ENCODE measurements at places on chromosomes 6 and 20.
A peak's percentile ranks its signal among the peaks of the same experiment; 100 is the strongest.

- DNase-seq, result peak; percentile 93
These were observed 126.8 kb downstream of the ALDH8A1 start for GRCh38 chr6:134822920-134823709.

- no peak for DNase-seq
These were observed 168.8 kb downstream of the TMEM200A start for GRCh38 chr6:130534627-130535026.

DNA sequence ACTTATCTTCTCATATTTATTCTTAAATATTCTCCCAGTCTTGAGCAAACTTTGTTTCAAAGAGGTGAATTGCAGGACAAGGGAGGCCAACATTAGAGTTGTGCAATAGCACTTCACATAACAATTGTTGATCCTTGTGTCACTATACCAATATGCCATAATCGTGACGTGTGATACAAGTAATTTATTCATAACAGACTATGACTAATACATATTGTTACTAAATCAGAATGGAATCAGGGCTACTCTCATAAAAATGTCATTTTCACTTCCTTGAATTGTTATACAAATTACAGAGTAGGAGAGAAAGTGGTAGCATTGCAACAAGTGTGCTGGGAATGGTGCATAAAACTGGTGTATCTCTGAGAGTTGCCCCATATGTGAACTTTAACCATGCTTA, 37.2 kb upstream of the PLCB1 start:
- DNase-seq, result peak; percentile 92

DNA sequence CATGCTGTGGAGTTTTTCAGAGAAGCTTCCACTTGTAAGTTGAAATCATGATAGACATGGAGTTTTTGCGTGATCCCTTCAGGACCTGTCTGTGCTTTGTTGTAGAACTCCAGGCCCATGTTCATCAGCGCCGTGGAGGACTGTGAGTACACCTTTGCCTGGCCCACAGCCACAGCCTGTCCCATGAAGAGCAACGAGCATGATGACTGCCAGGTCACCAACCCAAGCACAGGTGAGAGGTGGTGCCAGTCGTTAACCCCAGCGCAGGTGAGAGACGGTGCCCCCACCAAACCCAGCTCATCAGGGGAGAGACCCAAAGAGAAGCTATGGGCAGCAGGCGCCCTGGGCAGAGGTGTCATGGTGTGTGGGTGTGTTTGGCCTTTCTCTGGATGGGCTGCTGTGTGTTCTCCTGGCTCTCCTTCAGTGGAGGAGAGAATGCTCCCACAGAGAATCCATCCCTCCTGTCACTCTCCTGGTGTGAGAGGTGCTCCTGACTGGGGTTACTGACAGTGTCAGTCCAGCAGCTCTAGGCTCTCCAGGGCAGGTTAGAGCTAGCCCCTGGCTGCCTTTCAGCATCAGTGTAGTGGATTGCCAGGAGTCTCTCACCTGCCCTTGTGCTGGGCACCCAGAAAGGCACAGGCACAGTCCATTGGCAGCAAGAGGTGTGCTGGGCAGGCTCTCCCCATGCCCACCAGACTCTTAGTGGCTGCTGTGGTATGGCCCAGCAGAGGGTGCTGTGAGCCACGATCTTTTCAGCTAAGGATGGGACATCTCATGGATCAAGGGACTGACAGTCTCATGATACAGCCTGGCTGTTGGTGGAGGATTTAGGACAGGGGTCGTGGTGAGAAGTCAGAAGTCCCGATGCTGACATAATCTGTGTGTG, 49.6 kb upstream of the SLC22A1 start:
- peak; percentile 10 for DNase-seq
